ENCODE measurements at places on chromosomes 16 and 17.
A peak's percentile ranks its signal among the peaks of the same experiment; 100 is the strongest.

DNA sequence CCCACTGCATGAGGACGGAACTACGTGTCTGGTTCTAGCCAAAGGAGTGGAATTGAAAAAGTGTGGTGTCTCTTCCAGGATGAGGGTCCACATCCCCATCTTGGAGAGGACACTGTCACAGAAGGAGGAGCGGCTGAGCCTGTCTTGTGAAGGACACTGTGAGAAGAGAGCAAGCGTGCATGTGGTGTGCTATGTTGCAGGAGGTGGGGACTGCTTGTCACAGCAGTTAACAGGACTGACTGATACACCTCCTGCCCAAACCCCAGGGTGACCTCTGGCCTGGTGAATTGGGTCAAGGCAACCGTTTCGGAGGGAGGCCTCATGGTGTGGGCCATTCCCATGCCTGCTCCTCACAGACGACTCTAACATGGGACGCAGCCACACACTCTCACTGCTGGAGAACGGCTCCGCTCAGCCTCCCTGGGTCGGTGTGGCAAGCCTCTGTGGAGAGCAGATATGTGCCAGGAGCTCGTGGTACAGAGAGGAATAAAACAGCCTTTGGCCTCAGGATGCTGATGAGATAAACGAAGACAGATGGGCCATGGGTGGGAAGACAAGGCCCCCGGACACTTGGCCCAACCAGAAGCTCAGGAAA lies 56.4 kb upstream of the RBFOX3 start:
- DNase-seq: no peak

- DNase-seq: no peak
These were observed at the start of gene CCDC182 for GRCh38 chr17:57745242-57745641. CCDC182 (minus strand) TSS chr17:57745299; CDS start chr17:57745272, 27 bp downstream.

GRCh38 chr16:85660843-85661739 lies 27.7 kb downstream of the GINS2 start:
- DNase-seq: no peak

DNA sequence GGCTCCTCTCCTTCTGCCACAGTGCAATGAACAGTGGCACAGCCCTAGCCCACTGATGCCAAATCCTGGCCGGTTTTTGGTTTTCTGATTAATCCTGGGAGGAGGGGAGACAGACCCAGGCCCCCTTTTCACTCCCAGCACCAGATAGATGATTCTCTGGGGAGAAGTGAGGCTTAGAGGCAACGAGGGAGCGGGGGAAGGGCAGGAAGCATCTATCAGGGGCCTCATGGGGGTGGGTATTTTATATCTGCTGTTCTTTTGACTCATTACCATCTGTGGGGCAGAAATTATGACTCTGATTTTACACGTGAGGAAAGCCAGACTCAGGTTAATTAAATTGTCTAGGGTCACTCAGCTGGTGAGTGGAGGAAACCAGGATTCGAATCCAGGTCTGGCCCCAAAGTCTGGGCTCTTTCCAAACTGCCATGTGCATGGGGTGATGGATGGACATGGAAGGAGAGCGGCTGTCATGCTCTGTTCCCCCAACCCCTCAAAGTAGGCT lies 79.4 kb downstream of the MRM1 start:
- DNase-seq: no peak

DNA sequence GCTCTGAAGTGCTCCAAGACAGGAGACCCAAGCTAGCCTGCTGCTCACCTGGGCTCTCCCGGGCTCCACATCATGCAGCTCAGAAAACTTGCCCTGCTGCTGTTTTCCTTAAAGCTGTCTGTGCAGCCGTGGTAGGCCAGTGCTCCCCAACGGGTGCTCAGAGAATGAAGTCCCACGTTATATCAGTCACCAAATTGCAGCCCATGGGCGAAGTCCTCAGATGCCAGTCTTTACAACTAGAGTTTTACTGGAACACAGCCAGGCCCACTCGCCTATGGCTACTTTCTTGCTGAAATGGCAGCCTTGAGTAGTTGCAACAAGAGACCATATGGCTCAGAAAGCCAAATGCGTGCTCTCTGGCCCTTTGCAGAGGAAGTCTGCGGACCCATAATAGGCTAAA lies 6.3 kb downstream of the CREBBP start:
- no peak for DNase-seq

- no peak for DNase-seq
These were observed 16.0 kb upstream of the RHOT1 start for GRCh38 chr17:32126325-32126724.

GRCh38 chr17:60315650-60316049 lies 76.3 kb downstream of the USP32 start:
- DNase-seq: no peak

DNA sequence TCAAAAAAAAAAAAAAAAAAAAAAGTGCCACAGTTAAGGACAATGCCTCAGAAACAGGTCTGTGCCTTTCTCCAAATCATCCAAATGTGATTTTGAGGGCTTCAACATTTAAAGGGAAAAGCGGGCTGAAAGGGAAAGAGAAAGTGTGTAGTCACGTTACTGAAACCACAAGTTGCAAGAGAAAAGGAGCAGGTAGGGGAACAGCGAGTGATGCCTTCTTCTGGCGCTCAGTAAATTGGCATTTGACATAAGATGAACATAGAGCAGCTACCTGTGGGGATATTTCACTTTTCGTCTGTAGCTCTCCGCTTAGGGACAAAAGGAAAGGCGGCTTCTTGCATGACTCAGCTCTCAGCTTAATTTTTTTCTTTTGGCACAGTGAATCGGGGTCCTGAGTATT lies 11.1 kb downstream of the CMTM2 start:
- peak; percentile 54 for DNase-seq

DNA sequence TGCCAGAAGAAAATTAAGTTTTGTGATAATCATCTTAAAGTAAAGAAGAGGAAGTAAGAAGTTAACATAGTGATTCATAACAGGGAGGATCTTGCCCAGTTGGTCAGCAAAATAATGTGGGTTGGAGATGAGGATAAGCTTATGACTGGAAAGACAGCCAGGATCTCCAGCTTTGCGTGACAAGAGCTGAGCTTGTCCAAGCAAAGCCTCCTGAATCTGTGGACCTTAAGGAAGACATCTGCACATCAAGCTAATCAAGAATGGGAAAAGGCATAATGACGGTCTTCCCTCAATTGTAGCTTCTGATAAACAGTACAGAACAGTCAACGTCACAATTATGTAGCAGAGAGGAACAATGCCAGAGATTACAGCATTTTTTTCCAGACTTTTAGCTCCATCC lies 744.7 kb upstream of the GOT2 start:
- no peak for DNase-seq

DNA sequence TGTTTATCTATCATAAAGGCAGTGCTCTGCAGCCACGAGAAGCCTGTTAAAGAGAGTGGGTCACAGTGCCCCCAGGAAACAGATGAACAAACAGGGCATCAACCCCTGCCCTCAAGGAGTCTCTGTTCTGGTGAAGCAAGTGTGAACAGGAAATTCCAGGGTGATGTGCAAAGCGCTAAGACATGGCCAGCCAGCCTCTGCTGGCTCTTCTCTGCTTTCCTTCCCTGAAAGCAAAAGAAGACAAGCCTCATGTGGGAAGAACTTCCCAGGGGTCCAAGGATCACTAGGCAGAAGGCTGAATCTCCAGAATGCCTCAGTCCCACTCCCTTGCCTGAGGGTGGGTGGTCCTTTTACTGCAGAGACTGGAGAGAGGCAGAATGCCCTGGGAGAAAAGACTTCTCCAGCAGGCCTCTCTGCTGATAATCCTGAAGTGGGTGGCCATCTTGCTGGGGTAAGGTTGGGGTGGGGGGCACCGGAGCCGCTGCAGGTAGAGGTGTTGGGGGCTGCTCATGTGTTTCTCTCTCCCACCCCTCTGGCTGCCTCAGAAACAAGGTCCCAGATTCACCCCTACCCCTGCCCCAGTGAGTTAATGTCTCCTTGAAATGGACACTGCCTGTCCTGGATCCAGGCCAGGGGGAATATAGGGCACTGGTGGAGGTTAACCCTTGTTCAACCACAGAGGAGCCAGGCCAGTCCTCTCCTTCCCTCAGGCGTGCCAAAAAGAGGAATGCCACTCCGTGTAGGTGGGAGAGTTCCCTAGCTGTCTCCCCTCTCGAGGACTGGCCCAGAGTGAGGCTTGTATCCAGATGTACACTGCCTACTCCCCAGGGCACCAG lies 2.4 kb downstream of the ANKRD13B start:
- DNase-seq: no peak

DNA sequence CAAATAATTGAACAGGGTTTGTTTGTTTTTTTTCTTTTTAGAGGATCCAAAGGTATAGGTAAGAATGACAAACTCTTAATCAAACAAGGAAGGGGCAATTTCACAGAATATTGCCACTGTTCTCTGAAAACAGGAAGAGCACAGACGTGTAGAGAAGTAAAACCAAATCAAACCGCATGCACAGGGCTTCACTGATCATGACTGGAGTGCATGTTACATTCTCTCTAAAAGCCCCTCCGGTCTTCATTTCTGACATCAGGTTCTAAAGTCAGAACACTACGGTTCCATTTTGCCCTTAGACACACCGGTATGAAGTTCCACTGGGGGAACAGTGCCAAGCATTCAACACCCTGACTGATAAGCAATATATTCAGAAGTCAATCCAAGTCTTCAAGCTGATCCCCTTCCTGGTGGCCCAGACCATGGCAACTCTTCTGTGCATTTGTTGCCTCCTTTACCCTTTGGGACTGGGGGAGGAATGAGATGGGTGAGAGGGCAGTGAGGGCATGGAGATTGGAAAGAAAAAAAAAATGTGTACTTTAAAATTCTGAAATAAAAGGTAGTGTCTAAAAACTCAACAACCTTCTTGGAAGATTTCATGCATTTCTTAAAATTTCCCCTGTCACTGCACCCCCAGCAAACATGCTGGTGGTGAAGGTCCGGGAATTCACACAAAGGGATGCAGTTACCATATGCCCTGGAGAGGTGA lies 1.4 kb downstream of the MMD start:
- peak; percentile 72 for DNase-seq

DNA sequence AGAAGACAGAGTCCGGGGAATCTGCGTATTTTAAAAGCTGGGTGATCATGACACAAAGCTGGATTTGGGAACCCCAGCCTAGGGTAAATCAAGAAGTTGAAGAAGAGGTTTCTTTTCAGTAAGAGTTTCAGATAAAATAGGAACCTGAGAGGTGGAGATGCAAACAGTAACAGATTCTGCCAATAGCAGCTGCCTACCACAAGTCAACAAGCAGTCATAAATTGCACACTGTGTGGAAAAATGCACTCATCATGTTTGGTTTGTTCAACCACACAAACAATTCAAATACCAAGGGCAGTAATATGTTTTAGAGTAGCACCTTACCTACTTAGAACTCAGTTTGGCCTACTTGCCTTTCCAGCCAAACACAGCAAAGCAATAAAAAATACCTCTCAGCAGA lies 14.0 kb downstream of the MYO1D start:
- DNase-seq: no peak

- DNase-seq: no peak
These were observed 38.3 kb downstream of the TBX4 start for GRCh38 chr17:61490540-61490975.

- DNase-seq: peak; percentile 39
These were observed 152.9 kb upstream of the PLCG2 start for GRCh38 chr16:81626181-81626674.

- DNase-seq: no peak
These were observed 5.0 kb upstream of the RARA start for GRCh38 chr17:40303708-40304551.

- no peak for DNase-seq
These were observed 304.3 kb upstream of the XYLT1 start for GRCh38 chr16:17775061-17775460.

- DNase-seq: no peak
These were observed 15.6 kb downstream of the MAP2K3 start for GRCh38 chr17:21299981-21300600.

DNA sequence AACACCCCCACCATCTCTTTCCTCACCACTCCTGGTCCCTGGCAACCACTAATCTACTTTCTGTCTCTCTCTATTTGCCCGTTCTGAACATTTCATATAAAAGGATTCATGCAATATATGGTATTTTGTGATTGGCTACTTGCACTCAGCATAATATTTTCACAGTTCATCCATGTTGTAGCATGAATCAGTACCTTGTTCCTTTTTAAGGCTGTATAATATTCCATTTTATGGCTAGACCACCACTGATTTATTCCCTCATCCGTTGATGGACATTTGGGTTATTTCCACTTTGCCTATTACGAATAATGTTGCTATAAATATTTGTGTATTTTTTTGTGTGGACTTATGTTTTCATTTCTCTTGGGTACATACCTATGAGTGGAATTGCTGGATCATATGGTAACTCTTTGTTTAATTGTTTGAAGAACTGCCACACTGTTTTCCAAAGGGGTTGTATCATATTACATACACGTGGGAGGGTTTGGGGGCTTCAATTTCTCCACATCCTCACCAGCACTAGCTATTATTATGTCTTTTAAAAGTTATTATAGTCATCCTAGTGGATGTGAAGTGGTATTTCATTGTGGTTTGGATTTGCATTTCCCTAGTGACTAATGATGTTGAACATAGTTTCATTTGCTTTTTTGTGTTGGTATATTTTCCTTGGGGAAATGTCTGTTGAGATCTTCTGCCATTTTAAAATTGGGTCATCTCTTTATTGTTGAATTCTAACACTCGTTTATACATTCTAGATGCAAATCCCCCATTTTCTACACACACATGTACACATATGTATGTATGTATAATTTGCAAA lies 26.3 kb downstream of the SEC14L5 start:
- no peak for DNase-seq

GRCh38 chr16:53925526-53925925 lies 221.6 kb downstream of the FTO start:
- no peak for DNase-seq

GRCh38 chr17:44354582-44355561 lies 8.8 kb downstream of the FAM171A2 start:
- peak; percentile 42 for DNase-seq

GRCh38 chr17:74574489-74575142 lies 7.3 kb upstream of the CD300H start:
- no peak for DNase-seq

- no peak for DNase-seq
These were observed 7.3 kb upstream of the CPHXL start for GRCh38 chr16:75733305-75734211.

- DNase-seq: no peak
These were observed 171.0 kb downstream of the ZFHX3 start for GRCh38 chr16:72876981-72877373.

- no peak for DNase-seq
These were observed 122.3 kb downstream of the DYNLRB2 start for GRCh38 chr16:80663078-80663477.

- no peak for DNase-seq
These were observed 33.1 kb downstream of the TRPV2 start for GRCh38 chr17:16448490-16448889.

DNA sequence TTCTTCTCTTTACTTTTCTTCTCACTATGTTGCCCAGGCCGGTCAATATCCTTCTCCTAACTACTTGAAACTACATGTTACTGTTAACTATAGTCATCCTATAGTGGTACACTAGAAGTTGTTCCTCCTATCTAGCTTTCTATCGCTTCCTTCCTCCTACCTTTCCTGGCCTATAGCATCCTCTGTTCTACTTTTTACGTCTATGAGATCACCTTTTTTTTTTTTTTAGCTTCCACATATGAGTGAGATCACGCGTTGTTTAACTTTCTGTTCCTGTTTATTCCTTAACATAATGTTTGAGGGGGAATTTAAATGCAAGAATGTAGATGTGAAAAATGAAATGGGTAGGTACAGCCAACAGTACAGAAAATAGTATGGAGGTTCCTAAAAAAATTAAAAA lies 30.5 kb upstream of the YPEL2 start:
- no peak for DNase-seq

Measured in activated CD4-positive, alpha-beta T cell treated with anti-CD3 and anti-CD28 coated beads, Interleukin-2, amount 50 U/mL, for 16 hours (primary cell).